ENCODE measurements at places on chromosomes 2 and 18. TPM values are rescaled to one million over a fixed set of nuclear protein-coding genes. Genes with fewer than 3 reads are reported as not detected.

The PID1 gene
- 11.8 TPM for total RNA-seq

GRCh38 chr2:179207047-179207446 is 57.6 kb downstream of the SESTD1 start:
- H3K4me3 ChIP-seq, result no peak overlapping the region
- H3K36me3 ChIP-seq, result no peaks in the 10 kb centered on the region
- DNase-seq, result no peak
- H3K27ac ChIP-seq, result no peak overlapping the region

DNA sequence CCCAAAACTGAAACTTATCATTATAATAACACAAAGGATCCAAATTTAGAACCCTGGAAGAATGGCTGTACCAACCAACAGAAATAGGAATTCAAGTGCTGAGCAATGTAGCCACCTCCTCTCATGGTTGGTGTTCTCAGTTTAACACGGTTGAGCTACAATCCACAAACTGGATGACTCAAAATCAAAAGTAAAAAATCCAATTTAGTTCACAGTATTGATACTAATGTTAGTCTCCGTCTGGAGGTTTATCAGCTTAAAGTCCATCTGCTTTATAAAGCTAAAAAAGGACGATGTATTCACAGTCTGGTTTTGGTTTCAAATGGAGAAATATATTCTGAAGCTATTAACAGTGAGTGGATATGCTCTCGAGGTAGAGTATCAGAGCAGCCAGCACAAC is 40.5 kb downstream of the CNTNAP5 start:
- H3K27me3 ChIP-seq, result no peaks in the 10 kb centered on the region
- no peak overlapping the region for H3K4me3 ChIP-seq
- H3K27ac ChIP-seq, result no peak overlapping the region
- H3K4me1 ChIP-seq, result no peaks in the 10 kb centered on the region

GRCh38 chr2:7880566-7880965 is 801.3 kb upstream of the ID2 start:
- no peaks in the 10 kb centered on the region for H3K4me1 ChIP-seq
- DNase-seq, result no peak
- H3K4me3 ChIP-seq, result no peak overlapping the region
- no peaks in the 10 kb centered on the region for H3K36me3 ChIP-seq
- H3K27ac ChIP-seq, result no peak overlapping the region

DNA sequence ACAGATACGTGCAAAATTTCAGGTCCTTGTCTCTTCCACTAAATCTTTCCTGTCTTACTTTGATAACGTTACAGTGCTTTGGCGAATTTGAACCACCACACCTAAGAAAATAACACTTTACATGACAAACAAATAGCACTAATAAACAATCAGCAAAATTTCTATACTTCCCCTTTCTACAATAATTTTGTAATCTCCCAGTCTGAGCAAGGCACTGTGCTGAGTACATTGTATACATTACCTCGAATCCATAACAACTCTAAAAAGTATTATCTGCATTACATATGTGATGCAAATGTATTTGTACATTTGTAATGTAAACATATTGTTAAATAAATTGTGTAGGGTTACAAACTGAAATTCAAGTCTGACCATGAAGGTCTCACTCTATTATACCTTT is 49.9 kb downstream of the RTN4 start:
- H3K4me1 ChIP-seq, result peaks cover 55% of the 10 kb centered on the region
- H3K27me3 ChIP-seq, result no peaks in the 10 kb centered on the region
- no peak for DNase-seq
- H3K36me3 ChIP-seq, result no peaks in the 10 kb centered on the region

The XDH gene
- total RNA-seq, result under 0.01 TPM

Measured in osteoblast (primary cell).